ENCODE measurements at places on chromosomes 1 and 21.

DNA sequence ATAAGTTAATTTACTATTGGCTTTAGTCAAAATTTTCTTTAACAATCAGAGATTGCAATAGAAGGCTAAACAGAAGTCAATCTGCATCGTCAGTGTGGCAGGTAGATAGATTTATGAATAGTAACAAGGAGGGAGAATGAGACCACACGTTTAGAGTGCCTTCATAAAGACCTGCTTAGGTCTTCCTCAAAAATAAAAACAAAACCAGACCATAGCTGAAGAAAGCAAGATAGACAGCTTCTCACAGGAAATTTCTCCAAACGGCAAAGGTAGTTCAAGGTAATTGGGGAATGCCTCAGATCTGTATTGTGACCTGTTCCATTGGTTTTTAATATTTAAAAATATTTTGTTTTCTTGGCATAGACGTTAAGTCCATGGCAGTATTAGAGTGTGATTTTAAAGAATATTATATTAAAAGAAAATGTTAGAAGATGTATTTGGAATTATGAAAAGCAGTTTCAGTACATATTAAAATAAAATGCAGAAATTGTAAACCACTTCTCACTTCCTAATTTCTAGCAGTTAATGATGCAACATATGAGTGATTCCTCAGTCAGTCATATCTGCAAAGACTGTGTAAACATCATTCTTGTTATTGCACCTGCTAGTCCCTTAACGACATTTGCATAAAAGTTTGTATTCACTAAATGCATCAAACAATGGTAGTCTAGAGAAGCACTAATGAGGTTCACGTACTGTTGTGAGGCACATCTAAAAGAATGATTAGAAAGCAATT is 278.0 kb downstream of the HLX start:
- DNase-seq: no peak

DNA sequence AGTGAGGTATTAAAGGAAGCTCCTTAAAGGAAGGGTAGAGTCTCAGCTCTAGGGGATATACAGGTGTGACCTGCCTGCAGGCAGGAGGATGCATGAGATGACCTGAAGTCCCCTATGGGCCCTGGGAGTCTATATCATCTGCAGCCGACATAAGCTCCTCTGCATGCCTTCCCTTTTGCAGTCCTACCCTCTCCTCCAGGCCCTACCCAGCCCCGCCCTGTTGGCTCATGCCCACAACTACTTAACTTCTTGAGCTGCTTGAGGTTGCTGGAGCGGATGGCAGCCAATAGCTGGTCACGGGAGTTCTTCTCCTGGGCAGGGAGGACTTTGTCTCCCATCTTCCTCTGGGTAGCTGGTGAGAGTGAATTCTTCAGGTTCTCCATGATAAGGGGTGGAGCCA is 10.3 kb downstream of the SHISA4 start:
- no peak for DNase-seq

- no peak for DNase-seq
Measured at GRCh38 chr21:45901061-45901690, 80.4 kb upstream of the COL6A1 start.

DNA sequence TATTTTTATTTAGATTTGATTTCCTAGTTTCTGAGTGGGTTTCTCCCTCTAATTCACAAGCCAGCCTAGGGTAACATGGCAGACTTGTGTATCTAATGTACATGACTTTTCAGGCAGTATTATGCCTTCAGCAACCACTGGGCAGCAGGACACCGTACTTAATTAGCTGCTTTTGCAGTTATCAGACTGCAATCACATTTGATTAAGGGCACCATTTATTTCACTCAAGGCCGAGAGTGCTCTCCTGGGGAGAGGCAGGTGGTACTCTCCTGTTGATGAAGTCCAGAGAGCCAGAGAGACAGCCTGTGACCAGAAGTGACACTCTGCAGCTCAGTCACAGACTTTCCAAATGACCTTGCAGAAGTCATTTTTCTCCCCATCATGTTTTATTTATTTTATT is 18.7 kb downstream of the CYYR1 start:
- DNase-seq: no peak

DNA sequence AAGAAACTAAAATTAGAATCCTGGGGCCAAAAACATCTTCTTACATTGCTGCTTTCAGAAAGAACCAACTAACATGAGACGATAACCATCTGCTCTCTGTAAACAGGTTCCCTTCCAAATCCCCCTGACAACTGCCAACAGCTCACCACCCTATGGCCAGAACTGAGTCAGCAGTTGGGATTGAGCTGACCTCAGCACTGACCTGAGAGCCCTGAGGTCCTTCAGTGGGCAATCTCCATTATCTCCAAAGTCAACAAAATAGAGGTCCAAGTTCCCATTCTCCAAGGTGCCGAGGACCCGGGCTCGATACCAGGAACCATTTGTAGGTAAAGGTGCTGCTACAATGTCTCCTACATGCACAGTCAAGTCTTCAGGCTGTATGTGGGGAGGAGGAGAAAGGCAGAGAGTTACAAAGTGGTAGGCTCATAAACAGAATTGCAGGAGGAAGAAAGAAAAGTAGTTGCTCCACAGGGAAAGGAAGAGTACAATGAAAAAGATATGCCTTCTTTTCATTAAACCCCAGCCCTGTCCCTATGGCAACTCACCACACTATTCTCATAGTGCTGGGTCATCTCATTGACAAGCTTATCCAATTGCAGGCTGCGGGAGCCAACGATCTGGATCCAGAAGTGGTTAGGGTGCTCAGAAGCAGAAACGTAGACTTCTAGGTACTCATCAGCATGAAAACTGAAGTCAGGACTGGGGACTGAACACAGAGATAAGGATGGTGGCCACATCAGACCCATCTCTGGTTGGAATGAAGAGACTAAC is 12.8 kb upstream of the MRPL9 start:
- no peak for DNase-seq

GRCh38 chr1:231324660-231325059 is 13.0 kb downstream of the EXOC8 start:
- no peak for DNase-seq

- no peak for DNase-seq
Measured at GRCh38 chr1:192521734-192522133, 53.8 kb upstream of the RGS1 start.

DNA sequence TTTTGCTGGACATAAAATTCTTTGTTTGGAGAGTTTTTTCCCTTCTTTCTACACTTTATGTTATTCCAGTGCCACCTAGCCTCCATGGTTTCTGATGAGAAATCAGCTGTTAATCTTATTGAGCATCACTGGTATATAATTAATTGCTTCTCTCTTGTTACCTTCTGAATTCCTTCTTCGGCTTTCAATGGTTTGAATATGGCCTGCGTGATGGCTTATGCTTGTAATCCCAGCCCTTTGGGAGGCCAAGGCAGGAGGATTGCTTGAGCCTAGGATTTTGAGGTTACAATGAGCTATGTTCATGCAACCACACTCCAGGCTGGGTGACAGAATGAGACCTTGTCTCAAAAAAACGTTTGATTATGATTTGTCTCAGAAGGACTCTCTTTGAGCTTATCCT is 13.0 kb upstream of the CNIH4 start:
- DNase-seq: no peak

DNA sequence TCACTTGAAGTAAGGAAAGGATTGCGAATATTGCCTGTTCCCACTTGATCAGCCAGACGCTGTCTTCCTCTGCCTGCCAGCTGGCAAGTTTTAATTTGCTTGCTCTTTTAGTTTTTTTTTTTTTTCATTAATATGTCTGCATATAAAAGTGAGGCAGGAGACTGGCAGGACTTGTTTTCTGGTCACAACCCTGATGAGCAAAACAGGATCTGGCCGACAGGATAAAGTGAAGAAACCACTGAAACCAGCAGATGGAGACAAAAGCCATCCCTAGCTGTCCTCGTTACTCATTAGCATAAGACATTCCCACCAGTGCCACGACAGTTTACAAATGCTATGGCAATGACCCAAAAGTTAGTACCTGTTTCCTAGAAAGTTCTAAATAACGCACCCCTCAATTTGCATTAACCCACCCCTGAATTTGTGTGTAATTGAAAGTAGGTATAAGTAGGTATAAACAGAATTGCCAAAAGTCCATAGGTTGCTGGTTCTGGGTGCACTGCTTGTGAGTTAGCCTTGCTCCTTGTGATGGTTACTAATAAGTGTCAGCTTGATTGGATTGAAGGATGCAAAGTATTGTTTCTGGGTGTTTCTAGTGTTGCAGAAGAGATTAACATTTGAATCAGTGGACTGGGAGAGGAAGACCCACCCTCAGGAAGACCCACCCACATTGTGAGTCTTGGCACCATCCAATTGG is 60.8 kb downstream of the ZNF684 start:
- DNase-seq: no peak

DNA sequence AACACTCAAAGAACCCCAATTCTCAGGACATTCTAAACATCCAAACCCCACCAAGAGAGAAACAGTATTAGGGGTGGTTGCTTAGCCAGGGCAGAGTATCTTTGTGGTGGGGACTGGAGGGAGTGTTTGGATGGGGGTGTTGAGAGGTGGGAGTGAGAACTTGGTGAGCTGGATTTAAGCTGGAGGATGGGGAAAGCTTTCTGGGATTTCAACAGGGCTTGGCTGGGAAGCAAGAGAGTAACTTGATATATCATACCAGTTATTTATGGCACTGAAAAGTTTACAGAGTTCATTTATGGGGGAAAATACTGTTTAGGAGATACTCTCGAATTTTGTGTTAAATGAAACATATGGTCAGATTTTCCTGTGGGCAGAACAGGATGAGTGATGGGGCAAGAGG is 6.8 kb upstream of the CNIH3 start:
- DNase-seq: no peak

- DNase-seq: no peak
Measured at GRCh38 chr1:224711876-224712275, 95.8 kb downstream of the CNIH3 start.

DNA sequence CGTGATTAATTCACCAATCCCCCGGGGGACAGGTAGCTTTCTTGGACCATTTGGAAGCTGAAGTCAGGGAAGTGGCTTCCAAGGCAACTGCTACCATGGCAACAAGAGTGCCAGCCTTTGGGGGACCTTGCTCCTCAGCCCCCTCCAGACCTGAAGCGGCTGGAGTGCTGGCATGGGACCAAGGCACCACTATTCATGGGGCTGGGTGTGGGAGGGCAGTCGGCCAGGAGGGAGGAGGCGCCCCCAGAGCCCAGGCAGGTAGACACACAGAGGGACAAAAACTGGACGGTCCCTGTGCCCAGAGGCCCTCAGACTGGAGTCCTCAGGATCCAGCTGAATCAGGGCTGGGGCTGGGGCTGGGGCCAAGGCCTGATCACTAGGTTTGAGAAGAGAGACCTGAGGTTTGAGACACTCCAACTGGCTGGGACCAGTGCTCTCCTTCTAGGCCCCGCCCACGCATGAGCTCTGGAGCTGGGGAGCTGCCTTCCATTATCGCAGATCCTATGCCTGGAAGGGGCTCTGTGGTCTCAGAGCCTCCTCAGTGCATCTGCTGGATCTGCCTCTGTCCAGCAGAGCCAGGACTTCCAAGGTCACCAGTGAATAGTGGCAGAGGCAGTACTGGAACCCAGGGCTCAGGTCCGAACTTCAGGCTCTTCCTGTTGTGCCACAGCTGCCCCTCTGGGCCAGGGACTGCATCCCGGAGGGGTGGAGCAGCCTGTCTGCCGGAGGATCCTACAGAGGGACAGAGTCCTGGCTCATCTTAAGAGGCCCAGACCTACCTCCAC is 3.3 kb upstream of the KNCN start:
- no peak for DNase-seq

Measured in AG04449 (cell line).